ENCODE measurements at places on chromosomes 12 and 14.

DNA sequence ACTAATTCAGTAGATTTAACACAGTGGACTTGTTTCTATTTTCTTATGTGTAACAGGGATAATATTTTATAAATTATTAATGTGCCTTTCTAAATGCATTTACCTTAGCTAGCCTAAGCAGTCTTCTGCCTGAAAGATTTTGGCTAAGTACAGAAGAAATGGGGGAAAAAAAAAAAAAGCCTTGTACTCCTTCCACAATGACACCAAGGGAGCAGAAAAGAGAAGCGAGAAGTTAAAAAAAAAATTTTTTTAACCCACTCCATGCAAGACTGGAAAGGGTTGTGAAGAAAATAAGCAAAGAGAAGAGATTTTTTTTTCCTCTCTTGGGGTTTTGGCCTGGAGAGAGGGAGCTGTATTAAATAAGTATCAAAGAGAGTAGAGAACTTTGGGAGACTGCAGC, 28.7 kb downstream of the NELL2 start:
- no peak for DNase-seq

GRCh38 chr12:123992118-123992825, 19.3 kb downstream of the ZNF664 start:
- no peak for DNase-seq

DNA sequence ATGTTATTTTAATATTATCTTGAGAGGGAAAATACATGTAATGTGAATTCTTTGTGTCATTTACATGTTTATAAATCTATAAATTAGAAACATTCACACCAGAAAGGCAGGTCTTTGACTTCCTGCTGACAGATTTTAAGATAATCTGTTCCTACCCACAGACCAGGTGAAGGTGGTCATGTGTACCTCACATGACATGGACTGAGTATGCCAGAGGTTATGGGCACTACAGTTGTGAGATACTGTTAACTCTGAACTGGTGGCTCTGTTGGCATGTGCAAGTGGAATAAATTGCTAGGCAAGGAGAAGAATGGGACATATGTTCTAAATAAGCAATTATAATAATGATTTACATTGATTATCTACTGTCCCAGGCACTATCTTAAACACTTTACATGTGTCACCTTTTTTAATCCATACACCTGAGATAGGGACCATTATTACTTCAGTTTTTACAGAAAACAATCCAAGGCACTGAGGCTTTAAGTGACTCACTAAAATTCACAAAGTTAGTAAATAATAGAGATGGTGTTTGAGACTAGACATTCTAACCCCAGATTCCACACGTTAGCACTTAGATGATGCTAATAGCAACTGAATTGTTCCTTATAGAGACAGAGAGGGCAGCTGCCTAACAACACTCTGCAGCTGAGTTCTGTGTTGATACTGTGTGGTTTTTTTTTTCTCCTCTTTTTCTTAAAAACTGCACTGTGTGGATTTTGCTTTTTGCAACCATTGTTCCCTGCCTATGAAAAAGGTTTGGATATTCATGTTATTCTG, 23.8 kb downstream of the SLC16A7 start:
- DNase-seq, result no peak

DNA sequence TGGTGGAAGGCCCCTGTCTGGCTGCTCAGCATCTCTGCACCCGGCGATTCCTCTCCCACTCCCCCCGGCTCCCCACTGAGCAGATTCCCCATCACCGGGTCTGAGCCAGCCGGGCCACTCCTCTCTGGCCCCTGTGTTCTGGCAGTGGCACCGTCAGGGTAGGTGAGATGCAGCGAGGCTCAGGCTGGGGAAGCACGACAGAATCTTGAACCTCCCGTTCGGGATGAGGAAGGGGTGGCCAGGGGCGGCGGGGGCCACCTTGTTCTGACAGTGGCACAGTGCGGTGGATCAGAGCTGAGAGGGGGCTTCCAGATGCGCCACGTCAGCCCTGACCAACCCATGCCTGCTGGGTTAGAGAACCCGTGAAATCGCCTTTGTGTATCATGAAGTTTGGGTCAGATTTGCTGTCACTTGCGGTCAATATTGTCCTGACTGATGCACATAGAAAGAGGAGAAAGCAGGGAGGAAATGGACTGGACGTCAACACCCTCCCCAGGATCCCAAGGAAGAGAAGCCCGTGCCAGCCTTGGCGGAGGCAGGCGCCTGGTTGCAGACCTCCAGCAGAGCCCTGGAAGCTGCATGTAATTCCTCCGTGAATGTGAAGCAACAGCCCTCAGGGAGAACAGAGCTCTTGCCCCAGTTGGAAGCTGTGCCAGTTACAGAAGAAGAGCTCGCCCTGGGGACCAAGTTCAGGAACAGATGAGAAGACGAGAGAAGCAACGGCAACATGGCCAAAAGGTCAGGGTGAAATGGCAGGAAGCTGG, 137.1 kb upstream of the SFSWAP start:
- DNase-seq, result no peak

DNA sequence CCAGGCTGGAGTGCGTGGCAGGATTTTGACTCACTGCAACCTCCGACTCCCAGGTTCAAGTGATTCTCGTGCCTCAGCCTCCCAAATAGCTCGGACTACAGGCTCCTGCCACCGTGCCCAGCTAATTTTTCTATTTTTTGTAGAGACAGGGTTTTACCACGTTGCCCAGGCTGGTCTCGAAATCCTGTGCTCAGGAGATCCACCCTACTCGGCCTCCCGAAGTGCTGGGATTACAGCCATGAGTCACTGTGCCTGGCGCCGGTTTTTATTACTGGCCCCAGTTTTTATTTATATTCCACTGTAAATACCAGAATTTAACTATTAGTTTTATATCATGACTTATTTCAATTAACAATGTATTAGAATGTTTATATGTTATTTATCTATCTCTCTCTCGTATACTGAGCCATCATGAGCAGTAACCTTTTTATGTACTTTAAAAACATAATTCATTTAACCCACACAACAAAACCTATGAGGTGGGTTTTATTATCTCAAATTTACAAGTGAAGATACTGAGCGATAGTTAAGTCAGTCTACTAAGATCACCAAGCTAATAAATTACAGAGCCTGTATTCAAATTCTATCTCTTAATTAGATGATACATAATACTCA, 47.8 kb downstream of the HECTD1 start:
- DNase-seq, result no peak

- DNase-seq, result no peak
Measured at GRCh38 chr14:75238756-75239455, 39.7 kb upstream of the FOS start.

DNA sequence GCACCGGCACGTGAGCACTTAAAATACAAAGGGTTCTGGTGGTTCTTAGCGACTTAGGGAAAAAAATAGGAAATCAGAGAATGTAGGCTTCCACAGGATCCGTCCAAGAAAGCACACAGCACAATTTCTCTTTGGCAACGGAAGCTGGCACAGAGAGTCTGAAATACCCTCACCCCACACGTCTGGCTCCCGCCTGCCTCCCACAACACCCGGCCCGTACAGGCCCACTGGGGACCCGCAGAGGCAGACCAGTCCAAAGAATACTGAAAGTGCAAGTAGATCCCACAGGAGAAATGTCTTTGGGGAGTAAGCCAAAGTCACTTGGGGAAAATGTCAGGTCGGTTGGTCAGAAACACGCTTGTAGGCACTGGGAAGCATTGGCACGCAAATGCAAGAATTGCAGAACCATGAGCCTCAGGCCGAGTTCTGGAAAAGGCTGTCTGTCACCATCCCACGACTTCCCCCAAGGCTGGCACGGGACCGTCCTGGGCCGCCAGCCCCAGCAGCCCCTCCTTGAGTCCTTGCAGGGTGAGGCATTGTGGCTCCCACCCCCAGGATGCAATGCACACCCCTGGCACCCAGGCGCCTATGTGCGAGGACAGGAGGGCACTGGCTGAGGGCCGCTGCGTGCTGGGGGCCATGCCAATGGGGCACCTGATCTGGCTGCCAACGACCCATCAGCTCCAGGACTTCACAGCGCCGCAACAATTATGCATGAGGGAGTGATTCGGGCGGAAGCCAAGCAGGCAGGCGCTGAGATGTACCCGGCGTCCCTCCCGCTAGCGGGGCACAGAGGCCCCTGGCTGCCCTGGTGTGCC, 29.7 kb downstream of the CHGA start:
- no peak for DNase-seq

GRCh38 chr14:94175011-94175745, 1.1 kb downstream of the PPP4R4 start:
- no peak for DNase-seq

DNA sequence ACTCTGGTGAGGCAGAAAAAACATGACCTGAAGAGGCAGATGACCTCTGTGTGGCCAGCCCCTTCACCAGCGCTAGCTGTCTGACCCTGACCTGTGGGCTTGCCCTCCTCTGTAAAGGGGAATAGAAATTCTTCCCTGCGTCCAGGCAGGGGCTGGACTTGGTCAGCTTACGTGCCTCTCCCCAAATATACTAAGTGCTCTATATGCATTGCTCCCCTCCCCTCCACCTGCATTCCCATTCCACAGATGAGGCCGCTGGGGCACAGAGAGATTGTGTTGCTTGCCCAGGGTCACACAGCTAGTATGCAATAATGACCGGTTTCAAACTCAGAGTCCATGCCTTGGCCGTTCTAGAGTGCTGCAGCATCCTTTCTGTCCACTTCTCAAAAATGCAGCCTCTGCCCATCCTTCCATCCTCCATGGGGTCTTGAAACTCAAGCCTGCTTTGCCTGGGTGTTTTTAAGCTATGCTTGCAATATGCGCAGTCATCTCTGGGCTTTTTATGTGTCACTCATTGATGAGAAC, 303.9 kb downstream of the CACNA1C start:
- no peak for DNase-seq
